ENCODE measurements at places on chromosomes 6 and 20.

- DNase-seq, result no peak
Observed at GRCh38 chr6:54238396-54238795, 69.8 kb upstream of the TINAG start.

DNA sequence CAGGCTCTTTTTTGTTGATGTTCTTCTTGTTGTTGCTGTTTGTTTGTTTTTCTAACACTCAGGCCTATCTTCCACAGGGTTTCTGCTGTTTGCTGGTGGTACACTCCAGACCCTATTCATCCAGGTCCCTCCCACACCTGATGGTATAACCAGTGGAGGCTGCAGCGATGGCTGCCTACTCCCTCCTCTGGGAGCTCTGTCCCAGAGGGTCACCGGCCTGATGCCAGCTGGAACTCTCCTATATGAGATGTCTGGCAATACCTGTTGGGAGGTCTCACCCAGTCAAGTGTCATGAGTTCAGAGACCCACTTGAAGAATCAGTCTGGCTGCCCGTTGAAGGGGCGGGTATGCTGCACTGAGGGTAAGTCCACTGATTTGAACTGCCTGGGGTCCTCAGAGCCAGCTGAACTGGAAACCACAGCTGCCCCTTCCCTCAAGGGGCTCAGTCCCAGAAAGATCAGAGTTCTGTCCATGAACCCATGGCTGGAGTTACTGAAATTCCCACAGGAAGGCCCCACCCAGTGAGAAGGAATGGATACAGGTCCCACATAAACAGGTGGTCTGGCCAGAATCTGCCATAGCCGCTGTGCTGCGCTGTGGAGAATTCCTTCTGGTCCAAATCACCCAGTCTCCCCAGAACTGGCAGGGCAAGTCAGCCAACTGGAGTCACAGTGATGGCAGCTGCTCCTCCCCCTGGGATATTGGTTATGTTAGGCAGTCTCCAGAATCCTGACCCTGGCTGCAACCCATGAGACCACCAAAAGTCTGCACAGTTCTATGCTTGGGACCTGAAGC is 664.4 kb downstream of the FRK start:
- no peak for DNase-seq

DNA sequence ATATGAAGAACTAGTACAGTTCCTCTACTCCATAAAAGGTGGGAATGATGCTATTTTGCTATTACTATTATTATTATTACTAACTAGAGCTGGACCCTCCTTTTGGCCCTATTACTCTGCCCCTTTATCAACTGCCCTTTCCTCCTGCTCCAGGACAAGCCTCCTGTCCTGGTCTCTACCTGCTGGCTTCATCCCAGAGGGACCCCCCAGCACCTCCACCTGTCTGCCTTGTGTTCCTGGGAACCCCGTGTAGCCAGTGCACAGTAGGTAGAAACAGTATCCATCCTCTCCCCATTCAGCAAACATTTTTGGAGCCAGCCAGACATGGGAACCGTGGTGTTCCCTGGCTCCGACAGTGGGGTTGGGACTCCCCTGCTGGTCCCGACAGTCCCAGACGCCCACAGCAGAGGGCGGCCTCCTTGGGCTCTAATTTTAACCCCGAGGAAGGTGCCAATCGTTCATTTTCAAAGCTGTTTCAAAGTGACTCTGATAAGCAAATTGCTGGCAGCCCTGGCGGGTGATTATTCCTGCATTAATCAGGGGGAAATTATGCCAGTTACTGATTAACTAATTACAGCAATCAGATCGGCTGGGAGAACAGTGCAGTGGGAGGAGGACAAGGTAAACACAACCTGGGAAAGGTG is 44.2 kb upstream of the MDGA1 start:
- DNase-seq, result no peak

GRCh38 chr6:157424491-157425020 is 43.6 kb downstream of the ZDHHC14 start:
- no peak for DNase-seq

DNA sequence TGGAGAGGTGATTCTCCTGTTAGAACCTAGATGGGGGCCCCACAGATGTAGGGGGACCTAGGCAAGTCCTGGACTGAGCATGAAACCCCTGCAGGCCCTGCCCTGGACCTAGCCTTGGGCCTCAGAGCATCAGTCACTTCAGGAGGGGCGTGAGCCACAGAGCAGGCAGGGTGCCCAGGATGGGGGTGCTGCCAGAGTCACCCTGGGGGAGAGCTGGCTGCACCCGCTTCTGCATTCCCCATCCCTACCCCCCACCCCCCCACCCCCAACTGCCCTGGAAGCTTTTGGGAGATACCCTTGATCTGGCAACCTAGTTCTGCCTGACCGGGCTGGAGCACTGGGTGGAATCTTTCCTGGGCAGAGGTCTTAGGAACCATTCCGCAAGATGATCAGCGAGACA is 125.6 kb downstream of the GRM4 start:
- DNase-seq, result no peak

GRCh38 chr20:51628533-51629398 is 86.2 kb upstream of the NFATC2 start:
- no peak for DNase-seq

DNA sequence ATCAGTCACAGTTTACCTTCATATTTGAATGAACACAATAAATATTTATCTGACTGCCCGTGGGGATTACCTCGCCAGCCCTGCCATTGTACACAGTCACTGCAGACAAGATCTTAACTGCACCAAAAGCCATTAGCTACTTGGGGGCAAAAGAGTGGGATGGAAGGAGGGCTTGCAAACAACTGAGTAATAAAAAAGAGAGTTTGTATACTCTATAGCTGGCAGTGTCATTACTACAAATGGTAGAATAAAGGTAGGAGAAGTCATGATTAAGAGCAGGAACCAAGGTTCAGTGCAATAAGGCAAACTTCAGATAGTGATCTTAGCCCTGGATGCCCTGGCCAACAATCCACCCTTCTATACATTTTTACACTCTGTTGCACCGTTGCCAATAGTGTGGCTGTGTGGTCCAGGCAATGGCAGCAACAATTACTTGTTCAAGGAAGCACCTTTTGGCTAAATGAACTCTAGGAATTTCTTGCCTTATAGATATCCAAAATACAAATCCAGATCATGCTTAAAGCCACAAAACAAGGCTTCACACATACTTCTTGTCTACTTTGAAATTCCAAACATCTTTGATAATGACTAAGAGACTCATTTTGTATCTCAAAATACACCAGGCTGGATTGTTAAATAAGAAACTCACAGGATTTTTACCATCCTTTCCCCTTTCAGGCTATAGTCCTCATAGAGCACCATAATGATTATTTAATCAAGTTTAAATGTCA is 955.4 kb upstream of the ADGRB3 start:
- no peak for DNase-seq

DNA sequence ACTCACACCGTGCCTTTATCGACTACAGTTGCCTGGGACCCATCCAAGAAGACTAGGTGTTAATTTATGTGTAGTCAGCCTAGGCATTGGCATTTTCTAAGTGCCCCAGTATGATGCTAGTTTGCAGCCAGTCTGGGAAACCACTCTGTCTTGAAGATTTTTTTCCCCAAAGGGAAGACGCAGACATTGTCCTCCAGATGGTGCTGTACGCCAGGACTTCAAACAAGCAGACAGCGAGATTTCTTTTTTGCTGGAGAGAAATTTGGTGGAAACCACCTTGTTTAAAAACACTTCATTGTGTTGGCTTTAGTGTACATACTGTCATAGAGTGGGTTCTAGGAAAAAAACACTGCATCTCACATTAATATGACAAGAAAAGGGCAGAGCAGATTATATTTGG is 30.0 kb downstream of the ALDH5A1 start:
- peak; percentile 14 for DNase-seq

- DNase-seq, result no peak
Observed at GRCh38 chr6:170022827-170023619, 267.9 kb downstream of the DLL1 start.

- no peak for DNase-seq
Observed at GRCh38 chr6:11263291-11263775, 30.9 kb upstream of the NEDD9 start.

GRCh38 chr6:36380166-36380565 is 7.3 kb downstream of the ETV7 start:
- DNase-seq, result no peak

DNA sequence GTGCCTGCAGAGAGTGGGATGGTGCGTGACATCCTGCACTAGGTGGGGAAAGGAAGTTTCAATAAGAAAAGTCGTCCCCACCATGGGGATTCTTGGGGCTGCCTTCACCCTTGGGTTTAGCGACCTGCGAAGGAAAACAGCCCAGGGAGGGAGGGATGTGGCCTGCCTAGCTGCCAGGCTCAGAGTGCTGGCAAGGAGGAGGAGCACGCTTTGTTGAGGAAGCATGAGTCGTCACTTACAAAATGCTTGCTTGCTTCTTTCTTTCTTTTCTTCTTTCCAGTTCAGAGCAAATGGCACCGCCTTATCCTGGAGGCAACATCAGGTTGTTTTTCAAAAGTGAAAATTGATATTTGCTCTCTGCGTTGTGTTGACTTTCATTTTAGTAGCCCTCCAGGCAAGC is 123.2 kb downstream of the TFAP2C start:
- DNase-seq, result no peak

- DNase-seq, result no peak
Observed at GRCh38 chr6:47698342-47698787, at the start of gene ADGRF4. Gene ADGRF4, plus strand, starts transcription at chr6:47698580. Its CDS starts 8,666 bp downstream, at chr6:47707246.

GRCh38 chr6:126048635-126049034 is 62.3 kb downstream of the TRMT11 start:
- DNase-seq, result no peak

- DNase-seq, result no peak
Observed at GRCh38 chr20:50367104-50367674, 143.0 kb upstream of the PTPN1 start.

- DNase-seq, result no peak
Observed at GRCh38 chr20:33311996-33312395, 29.0 kb downstream of the BPIFB1 start.

DNA sequence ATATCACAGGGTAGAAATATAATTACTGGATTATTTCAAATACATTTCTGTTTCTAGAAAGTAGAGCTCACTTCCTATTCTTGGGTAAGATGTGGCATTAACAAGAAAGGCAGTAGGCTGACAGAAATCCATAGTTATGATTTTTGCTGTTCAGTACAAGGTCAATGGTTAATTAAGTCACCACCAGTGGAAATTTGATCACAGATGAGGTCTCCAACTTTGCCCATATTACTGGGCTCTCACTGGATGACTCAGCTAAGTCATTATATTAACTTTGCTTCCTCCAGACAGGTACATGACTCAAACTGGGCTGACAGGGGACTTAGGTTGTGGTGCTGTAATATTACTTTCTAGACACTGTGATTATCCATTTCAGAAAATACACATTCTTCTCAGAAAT is 212.4 kb downstream of the GRIK2 start:
- no peak for DNase-seq

- no peak for DNase-seq
Observed at GRCh38 chr6:113742342-113742741, 114.8 kb upstream of the MARCKS start.

GRCh38 chr20:51211191-51211590 is 188.3 kb upstream of the KCNG1 start:
- DNase-seq, result no peak

DNA sequence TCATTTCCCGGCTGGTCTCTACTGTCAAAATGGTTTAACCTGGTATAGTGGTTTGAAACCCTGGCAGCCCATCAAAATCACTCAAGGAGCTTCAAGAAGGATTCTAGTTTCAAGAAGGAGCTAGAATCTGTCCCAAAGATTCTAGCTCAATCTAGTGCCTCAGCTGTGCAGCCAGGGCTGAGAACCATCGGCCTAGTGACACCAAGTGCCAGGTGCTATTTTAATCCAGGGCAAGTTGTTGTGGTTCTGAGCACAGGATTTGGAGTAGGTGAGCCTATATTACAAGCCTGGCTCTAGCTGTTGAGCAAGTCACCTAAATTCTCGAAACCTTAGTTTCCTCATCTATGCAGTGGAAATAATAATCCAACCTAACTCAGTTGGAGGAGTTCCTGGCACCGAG is 3.7 kb downstream of the MOCS1 start:
- DNase-seq, result no peak

- DNase-seq, result no peak
Observed at GRCh38 chr6:142918339-142919042, 26.5 kb downstream of the HIVEP2 start.

- DNase-seq, result no peak
Observed at GRCh38 chr6:15709651-15710269, 46.9 kb upstream of the DTNBP1 start.

DNA sequence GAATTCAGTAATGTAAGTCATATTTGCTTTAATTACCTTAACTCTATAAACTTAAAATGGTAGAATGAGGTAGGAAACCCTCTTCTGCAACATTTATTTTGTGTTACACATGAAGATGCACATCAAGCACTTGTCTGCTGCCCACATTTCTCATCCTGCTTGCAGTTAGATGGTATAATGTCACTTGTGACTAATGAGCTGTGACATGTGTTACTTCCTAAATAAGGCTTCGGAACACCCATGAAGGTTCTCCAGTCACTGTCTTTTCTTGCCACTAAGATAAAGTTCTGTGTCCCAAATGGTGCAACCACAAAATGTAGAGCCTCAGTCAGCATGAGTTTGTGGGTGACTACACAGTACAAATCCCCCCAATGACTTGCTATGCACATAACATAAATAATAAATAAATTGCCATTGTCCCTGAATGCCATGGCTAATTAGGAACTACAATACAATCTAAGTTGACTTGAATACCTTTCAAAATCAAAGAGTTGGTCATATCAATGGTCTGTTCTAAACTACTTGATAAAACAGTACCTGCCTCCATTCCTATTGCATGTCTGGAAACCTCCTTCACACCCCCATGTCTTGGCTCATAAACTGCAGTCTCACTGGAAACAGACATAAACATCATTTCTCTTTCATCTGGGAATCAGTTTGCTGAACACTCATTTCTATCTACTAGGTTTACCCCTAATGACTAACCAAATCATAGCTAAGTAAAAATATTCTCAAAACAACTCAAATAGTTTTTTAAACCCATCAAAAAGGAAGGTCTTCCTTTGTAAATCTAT is 157.2 kb downstream of the PTPRK start:
- no peak for DNase-seq

DNA sequence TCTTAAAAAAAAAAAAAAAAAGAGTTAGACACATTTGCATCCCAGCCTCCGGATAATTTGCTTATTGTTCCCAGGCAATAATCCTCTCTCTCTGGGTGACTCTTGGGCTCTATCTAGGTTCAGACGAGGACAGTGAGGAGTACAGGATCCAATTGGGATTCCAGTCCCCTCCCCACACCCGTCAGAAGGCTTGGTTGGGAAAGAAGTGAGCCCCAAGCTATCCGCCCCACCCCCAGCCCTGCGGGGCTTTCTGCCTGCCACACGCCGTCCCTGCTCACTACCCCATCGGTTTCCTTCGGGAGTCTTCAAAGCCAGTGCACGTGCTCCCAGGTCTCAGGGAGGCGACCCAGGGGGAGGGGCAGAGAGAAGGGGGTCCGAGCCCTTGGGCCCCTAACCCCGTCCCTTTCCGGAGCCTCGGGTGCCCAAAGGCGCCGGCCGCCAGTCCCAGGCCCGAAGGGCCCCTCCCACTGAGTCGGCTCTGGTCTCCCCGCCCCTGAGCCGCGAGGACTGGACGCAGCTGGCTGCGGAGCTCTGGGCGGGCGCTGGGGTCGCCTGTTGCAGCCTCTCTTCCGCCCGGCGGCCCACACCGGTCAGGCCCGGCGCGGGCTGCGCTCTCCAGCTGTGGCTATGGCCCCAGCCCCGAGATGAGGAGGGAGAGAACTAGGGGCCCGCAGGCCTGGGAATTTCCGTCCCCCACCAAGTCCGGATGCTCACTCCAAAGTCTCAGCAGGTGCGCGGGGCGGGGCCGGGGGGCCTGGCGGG is 2.5 kb downstream of the MYMX start:
- no peak for DNase-seq

Data from NCI-H2081 treated with DMSO at 0.1 percent for 48 hours (cell line).